ENCODE measurements at places on chromosomes 16 and 17.
A peak's percentile ranks its signal among the peaks of the same experiment; 100 is the strongest.

DNA sequence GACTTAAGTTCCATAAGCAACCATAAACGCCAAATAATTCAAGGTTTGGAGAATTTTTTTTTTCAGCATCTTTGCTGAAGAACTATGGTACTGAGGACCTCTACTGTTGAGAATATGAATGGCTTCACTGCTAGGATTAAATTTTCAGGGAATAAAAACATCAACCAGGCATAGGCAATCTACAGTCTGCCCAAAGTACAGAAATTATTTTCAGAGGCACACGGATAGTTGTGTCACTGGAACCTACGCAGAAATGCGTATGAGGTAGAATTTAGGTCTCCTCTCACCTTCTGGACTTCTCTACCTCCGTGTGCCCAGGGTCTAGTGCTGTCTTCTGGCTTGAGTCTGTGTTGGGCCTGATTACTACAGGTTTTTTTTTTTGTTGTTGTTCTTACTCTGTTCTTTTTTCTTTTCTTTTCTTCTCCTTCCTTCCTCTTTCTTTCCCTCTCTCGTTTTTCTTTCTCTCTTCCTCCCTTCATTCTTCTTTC, 39.7 kb downstream of the NACA2 start:
- DNase-seq = no peak

- DNase-seq = no peak
Observed at GRCh38 chr16:89658221-89658879, 714 bp downstream of the SPATA33 start.

DNA sequence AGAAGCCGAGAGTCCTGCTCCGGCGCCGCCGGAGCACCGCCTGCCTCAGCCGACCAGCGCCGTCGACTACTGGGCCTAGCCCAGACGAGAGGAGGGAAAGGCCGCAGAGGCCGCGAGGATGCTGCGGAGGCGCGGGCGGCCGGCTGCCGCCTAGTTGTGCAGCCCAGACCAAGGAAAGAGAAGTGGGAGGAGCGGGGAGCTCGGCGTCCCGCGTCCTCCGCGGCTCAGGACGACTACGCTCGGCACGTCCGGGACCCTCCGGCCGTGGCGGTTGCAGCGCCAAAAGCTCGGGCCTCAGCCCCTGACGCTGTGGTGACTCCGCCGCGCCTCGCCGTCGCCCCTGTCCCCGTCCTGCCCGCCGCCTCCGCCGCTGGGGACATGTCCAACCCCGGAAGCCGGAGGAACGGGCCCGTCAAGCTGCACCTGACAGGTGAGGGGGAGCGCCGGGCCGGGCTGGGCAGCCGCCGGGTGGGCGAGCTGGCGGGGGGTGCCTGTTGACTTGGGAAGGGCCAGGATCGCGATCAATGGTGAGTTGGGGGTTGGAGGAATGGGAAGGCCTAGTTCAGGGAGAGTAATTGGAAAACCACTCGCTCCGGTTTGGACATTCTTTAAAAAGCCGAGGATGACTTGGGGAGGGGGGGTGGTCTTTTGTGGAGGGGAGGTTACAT, 37.7 kb downstream of the RNF135 start:
- peak; percentile 53 for DNase-seq

GRCh38 chr16:3029491-3030221, 5.8 kb downstream of the THOC6 start:
- DNase-seq = peak; percentile 30
